Forelimb muscle (tissue), 1 donor: ENCODE measurements at places on chromosomes 2 and 18. TPM values are rescaled to one million over a fixed set of nuclear protein-coding genes. Genes with fewer than 3 reads are reported as not detected.
A peak's percentile ranks its signal among the peaks of the same experiment; 100 is the strongest.

The GPR39 gene
- 0.20 TPM for polyA plus RNA-seq

DNA sequence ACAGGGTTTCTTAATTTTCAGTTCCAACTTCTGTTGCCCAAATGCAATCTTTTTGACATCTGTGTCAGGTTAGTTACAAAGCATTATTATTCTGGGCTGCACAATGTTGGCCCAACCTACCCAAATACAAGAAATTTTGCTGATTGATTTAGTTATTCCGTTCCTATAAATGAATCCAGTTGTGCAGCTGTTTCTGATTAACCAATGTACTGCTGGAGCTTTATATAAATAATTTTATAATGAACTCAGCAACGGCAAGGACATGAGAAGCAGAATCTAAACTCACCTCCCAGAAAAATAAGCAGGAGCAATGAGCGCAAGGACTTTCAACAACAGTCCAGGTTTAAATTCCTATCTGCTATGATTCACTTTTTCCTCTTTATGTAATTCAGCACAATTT, 76.3 kb upstream of the WIPF1 start:
- no peak for DNase-seq

The VSNL1 gene
- 4.9 TPM for polyA plus RNA-seq

The MAP3K19 gene
- not detected for polyA plus RNA-seq

DNA sequence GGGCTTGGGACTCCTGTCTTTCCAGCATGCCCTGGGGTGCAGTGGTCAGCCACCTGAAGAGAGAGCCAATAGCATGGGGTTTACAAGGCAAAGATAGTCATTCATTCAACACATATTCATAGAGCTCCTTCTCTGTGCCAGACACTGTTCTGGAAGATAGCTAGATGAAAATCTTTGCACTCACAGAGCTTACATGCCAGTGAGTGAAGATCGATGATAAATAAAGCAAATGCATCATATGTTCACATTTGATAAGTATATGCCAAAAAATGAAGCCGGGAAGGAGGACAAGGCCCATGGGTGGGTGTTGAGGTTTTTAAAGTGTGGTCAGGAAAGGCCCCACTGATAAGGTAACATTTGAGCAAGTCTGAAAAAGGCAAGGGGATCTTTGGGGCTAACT, 130.8 kb upstream of the CDCA7 start:
- no peak for DNase-seq

DNA sequence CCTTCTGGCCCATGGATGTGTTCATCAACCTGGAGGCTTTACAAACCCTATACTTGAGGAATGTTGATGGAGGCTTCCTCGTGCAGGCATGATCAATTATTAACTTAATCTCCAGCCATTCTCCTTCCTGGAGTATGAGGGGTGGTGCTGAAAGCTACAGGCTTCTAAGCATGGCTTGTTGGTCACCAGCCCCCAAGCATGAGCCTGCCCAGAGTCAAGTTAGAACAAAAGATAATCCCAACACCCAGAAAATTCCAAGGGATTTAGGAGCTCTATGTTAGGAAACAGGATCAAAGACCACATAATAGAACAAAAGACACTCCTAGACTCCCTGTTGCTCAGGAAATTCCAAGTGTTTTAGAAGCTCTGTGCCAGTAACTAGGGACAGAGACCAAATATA, 63.1 kb downstream of the FAM171B start:
- no peak for DNase-seq

- no peak for DNase-seq
Measured at GRCh38 chr2:219968685-219969345, 341.4 kb downstream of the SLC4A3 start.

GRCh38 chr2:27086090-27086723, 365 bp upstream of the KHK start:
- DNase-seq: peak; percentile 76

GRCh38 chr2:45448217-45448616, 162.8 kb downstream of the SRBD1 start:
- no peak for DNase-seq

The KCNIP3 gene
- 7.9 TPM for polyA plus RNA-seq

DNA sequence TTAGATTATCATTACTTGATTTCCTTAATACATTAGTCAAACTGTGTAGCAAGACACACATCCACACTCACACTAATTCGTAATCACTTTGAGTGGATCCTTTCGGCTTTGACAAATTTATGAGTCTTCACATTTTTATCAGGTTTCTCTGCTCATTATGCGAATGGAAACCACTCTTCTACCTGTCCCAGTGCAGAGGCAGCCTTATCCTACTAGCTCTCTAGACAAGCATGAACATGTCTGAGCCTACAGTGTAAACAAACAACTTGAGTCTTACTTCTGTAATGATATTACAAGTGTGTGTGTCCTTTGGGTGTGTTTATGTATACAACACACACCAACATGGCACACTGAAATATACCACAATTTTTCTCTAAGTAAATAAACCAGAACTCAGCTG, 361.9 kb upstream of the CHST9 start:
- no peak for DNase-seq

GRCh38 chr2:28647682-28648081, 103.9 kb upstream of the PPP1CB start:
- no peak for DNase-seq
